Stimulated activated CD4-positive, alpha-beta T cell treated with anti-CD3 and anti-CD28 coated beads, Interleukin-1b, Interleukin-23, amount 100 ng/mL, for 1 hour (primary cell): ENCODE measurements at places on chromosomes 11 and 22.

DNA sequence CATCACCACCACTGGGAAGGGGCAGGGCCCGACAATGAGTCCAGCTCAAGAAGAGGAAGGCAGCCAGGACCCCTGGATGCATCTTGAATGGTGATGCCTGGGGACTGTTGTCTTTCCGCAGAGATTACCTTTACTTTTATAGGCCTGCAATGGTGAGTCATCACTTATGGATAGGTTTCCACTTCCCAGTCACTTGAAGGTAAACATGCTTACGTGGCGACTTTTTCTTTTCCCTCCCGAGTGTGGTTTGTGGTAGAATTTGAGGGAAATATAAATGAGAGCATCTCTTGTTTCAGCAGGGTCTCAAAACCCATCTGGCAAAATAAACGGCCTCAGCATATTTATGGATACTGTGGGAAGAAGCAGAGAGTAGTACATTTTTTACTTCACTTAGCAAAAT is at the start of gene MMP13:
TSS of gene MMP13 (minus strand) at position 109 of the 400 bp plus-strand sequence. CDS start at position 82, 27 bp downstream.
- no peak for DNase-seq

- no peak for DNase-seq
Observed at GRCh38 chr11:65357856-65358356, 3.4 kb downstream of the TIGD3 start.

DNA sequence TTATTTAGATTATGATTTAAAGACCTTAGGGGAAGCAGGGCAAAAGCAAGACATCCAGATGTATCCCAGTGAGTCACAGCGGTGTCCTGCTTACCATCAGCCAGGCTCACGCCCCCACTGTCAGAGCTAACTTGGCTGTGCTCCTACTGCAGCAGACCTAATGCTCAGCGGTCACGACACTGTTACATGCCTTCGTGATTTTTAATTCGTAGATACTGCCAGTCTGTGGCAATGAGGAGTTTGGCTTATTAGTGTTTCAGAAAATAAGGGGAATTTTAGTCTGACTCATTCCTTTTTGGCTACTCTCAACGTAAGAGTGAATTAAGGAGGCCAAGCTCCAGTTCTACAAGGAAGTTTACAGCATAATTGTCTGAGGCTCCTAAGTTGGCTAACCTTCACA is 22.7 kb downstream of the EFCAB6 start:
- no peak for DNase-seq

DNA sequence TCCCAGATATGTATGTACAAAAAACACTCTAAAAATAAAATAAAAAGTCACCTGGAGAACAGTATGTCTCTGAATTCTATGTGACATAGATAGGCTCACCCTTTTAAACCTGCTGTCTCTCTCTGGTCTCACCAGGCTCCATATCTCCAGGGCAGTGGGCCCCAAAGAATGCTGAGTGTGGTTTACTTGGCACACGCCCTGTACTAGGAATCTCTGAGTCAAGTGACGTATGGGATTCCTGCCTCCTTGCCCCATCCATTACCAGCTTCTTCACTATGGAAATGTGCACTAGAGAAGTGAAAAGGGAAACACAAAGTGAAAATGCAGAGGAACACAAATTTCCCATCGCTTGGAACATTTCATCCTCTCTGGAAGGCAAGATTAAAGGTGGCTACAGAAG is 722.2 kb upstream of the TENM4 start:
- DNase-seq: no peak

DNA sequence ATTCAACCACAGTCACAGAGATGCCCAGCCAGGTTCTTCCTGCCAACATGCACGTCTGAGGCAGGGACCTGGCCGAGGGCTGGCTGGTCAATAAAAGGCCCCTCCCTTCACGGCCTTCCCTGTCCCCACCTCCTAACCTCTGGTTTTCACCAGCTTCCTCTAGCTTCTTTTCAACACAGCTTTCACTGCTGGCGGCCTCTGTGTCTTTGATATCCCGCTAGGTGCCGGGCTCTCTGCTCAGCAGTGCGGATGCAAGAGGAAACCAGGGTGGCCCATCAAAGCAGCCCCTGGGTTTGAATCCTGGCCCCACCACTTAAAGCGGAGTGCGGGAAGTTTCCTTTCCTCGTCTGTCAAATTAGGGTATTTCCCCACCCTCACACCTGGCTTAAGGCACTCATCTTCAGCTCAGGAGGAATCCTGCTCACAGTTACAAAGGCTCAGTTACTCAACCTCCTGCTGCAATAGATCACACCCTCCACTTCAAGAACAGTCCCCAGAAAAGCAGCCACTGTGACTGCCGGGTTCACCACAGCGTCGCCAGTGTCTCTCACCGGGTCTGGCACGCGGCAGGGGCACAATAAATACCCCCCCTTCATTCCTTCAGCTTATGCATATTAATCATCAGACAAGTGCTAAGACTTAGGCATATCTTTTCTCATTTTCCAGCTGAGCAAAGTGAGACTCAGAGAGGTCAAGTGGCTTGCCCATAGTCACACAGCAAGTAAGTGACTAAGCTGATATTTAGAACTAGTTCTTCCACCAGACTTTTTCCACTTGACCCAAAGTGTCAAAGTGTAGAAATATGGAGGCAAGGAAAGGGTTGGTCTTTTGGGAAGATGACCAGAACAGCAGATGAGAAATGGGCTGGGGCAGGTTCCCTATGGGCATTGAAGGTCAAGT is 45.7 kb downstream of the TXN2 start:
- DNase-seq: peak; percentile 26

DNA sequence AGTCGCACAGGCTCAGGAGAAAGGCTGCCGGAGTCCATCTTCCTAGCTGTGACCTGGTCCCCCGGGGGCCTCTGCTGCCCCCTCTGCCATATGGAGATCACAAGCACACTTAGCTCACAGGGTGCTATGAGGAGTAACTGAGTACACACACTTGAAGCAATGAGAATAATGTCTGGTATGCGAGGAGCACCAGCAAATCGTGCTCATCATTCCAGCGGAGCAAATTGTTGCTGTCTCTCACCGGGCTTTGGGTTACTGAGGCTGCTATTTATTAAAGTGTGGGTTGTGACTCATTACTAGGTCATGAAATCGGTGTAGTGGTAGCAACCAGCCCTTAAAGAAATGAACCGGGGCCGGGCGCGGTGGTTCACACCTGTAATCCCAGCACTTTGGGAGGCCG is 48.1 kb upstream of the EIF3D start:
- no peak for DNase-seq

- no peak for DNase-seq
Observed at GRCh38 chr11:58887452-58887851, 42.9 kb upstream of the GLYATL2 start.

- no peak for DNase-seq
Observed at GRCh38 chr22:34236527-34236926, 316.3 kb upstream of the LARGE1 start.

- DNase-seq: no peak
Observed at GRCh38 chr11:128503245-128503991, 83.9 kb downstream of the ETS1 start.
